Caki2 (cell line): ENCODE measurements at places on chromosomes 4 and X.

DNA sequence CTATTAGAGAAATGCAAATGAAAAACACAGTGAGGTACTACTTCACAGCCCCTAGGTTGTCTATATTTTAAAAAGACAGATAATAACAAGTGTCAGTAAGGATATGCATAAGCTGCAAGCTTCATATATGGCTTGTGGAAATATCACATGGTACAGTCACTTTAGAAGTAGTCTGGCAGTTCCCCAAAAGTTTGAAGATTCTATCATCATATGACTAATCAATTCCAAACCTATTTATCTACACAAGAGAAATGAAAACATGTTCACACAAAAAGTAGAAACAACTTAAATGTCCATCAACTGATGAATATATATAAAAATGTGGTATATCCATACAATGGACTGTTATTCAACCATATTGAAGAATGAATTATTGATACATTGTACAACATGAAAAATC is 185.8 kb upstream of the STK26 start:
- DNase-seq, result no peak

DNA sequence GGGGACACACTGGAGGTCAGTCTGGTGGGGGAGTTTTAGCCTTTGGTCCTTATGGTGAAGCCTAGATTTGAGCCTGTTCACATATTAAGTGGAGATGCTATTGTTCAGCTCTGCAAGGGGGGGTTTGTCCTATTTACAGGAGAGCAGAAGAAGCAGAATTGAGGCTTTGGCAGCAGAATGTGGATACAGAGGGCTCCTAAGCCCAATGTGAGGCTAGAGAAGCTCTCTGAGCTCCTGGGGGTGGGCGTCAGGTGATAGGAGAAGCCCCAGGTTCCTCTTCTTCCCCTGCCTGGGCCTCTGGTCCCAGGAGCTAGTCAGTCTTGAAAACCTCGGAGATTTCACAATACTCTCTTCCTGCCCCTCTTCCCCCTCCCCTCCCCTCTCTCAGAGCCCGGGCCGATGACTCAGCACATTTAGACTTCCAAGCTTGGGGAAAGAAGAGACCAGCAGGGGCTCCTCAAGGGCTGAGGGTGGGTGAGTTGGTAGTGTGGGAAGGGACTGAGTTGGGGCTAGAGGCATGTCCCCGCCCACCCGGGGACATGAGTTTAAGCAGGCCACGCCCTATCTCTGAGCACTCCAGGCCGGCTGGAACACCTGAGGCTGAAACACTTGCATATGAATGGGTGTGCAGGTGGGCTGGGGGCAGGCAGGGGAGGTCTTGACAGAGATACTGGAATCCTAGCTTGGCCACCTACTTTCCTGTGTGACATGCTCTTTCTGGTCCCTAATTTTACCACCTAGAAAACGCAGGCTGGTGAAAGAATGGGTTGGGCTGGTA is 3.4 kb downstream of the TFE3 start:
- DNase-seq, result peak; percentile 96

- DNase-seq, result peak; percentile 90
These were observed at the start of gene PIR for GRCh38 chrX:15493118-15493962. TSS of gene PIR (minus strand) at chrX:15493333. CDS start at chrX:15491257, 2,076 bp downstream.

DNA sequence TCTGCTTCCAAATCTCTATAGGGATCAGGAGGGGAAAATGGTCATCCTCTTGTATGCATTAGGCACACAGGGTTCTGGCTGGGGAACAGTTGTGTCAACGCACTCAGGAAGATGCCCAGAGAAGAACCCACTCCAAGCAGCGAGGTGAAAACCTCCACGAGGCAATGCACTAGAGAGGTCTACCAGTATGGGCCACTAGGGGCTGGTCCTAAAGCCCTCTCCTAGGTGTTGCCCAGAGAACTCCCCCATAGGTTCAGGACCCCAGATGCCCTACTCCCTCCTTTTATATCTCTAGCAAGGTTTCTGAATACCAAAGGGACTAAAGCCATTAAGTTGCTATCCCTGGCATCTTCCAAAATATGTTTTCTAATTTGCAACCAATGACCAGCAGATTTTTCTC is 142.7 kb upstream of the NLGN4X start:
- no peak for DNase-seq

DNA sequence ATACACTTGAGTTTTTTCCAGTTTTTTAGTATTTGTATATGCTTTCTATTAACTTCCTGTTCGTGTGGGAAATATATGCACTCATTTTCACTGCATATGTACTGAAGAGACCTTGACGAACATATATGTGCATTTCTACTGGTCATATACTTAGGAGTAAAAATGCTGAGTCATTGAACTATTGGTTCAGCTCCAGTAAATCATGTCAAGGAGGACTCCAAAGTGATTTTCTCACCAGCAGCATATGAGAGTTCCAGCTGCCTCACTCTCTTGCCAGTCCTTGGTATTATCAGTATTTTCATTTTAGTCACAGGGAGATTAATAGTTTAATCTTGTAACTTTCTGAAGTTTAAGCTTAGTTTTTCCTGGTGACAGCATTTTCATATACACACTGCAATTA is 2750.2 kb downstream of the ARAP2 start:
- peak; percentile 21 for DNase-seq

GRCh38 chr4:52187603-52188002 is 136.5 kb downstream of the SPATA18 start:
- DNase-seq, result no peak
